Midbrain (tissue), 1 donor: ENCODE measurements at places on chromosomes 6 and 20.

DNA sequence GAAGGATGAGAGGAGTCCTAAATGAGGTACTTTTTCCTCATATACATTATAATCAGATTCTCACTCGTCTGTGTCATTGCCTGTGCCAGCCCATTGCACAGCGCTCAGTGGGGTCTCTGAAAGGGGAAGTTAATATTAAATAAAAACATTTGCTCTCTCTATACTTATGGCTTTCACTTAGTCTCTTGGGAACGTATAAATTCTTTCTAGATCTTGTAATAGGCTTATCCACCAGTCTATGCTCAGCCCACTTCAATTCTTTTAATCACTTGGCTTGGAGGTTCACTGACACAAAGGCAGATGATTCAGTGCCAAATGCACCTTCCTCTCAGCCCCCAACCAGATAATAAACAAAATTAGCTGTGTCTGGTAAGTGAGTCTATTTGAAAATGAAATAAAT is 164.3 kb upstream of the OGFRL1 start:
- no peak for DNase-seq

- no peak for DNase-seq
These were observed 55.9 kb downstream of the BCAS4 start for GRCh38 chr20:50850721-50851286.

- no peak for DNase-seq
These were observed 28.7 kb upstream of the BEND3 start for GRCh38 chr6:107144014-107144413.

DNA sequence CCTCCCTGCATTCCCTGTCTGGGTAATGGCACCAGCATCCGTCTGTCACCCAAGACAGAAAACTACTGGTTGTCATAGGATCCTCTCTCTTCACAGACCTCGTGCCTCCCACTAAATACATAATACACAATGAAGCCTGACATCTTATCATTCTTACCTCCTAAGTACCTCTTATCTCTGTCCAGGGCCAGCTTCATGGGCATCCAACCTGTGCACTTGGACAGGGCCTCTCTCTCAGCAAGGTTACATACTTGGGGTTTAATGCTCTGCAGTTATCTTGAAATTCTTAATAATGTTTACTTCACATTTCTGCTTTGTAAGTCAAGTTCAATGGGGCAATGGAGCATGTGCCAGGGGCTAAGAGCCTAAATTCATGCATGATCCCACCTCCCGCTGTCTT is 30.8 kb upstream of the KLHL31 start:
- DNase-seq, result no peak

DNA sequence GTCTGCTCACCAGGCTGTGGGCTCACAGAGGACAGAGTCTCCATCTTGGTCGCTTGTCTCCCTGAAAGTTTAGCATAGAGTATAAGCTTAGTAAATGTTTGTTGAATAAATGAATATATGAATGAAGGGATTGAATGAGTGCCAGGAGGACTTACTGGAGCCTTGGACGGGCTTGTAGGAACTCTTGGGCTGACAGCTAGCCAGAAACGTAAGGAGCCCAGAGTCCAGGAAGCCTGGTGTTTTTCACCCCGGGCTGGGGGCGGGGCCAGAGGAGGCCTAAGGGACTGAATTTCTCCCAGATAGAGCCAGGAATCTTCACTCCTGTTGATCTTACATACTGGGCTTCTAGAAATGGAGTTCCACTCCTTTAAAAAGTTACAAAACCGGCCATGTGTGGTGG is 68.5 kb upstream of the SRSF6 start:
- DNase-seq, result no peak
